ENCODE measurements at places on chromosomes 1 and 21.

- DNase-seq, result no peak
These were observed 21.3 kb downstream of the IFI16 start for GRCh38 chr1:159030877-159031447.

GRCh38 chr1:223153177-223154119 is 10.4 kb upstream of the TLR5 start:
- no peak for DNase-seq

DNA sequence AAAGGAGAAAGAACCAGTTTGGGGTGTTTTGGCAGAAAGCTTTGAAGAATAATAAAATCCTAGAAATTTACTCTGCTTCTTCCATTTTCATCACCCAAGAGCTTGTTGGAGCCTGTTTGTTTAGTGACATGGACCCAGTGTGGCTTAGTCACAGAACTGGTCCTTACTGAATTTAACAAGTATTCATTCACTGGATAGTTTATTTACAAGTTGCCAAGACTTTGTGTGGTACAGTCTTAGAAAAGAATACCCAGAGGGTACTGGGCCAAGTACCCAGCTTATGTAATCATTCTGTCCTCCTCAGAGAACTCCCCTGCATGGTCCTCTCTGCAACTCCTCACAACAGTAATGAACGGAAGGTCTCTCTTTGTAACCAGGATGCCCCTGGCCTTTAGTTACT is 16.4 kb downstream of the RAB4A start:
- DNase-seq, result no peak

- no peak for DNase-seq
These were observed 6.4 kb downstream of the RIPK4 start for GRCh38 chr21:41760411-41760810.

DNA sequence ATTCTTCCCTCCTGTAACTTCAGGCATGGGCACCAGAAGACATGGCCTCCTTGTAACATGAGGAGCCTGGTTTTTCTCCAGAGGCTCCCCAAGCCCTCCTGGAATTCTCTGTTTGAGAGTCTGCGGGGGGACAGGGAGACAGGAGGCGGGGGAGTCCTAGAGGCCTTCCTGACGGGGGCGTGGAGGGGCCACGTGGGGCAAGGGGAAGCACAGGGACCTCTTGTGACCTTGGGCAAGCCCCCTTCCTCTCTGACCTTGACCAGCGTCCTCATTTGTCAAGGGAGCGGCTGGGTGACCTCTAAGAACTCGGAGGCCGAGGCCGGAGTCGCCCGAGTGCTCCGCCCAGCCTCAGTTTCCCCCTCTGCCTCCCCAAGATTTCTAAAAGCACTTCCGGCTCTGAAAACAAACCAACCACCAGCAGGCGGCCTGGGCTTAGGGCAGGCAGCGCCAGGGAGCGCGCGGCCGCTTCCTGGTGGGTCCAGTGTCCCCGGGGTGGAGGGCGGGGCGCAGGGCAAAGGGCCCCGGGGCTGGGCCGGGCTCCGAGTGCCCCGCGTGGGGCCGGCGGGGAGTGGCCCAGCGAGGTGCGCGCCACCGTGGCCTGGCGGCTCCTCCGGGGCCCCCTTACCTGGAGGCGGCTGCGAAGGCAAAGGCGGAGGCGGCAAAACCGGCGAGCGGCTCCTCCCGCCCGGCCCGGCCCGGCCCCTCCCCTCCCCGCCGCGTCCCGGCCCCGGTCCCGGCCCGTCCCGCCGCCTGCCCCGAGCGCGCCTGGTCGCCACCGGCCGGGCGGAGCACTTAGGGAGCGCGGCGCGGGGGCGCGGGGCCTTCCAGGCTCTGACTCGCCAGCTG is at the start of gene TMCO4:
Gene TMCO4 (minus strand): TSS at position 687 of the 846 bp plus-strand sequence. CDS start 19,158 bp downstream, outside the sequence.
- DNase-seq, result peak; percentile 17

DNA sequence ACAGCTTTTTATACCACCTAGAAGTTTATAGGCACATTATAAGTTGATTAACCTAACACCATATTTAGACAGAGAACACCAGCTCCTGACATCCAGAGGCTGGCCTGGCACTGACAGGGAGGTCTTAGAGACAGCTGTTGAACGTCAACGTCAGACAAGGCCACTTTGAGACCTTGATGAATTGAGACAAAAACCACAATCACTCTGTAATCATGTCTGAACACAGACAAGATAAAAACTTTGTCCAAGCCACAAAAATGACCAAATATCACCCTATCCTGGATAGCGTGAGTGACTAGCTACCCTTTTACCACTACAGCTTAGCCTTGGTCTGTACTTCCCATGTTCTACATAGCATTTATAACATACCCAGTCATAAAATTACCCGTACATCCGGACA is 403.6 kb upstream of the CHRM3 start:
- DNase-seq, result no peak

DNA sequence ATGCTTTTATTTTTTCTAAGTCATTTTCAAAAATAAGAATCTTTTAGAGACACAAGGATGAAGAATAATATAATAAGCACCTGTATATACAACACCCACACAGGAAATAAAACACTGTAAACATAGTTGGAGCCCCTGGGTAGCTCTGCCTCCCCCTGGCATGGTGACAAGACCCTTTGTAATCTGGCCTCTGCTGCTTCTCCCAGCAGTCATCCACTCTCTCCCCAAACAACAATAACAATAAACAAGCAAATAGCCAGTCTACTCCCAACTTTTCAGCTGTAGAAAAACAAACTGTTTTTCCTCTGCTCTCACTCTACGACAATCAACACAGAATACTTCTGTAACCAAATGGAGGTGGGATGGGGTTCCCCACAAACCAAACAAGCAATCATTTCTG is 110.1 kb downstream of the CSMD2 start:
- DNase-seq, result no peak

GRCh38 chr1:232223183-232223708 is 406.7 kb downstream of the SIPA1L2 start:
- DNase-seq, result no peak

DNA sequence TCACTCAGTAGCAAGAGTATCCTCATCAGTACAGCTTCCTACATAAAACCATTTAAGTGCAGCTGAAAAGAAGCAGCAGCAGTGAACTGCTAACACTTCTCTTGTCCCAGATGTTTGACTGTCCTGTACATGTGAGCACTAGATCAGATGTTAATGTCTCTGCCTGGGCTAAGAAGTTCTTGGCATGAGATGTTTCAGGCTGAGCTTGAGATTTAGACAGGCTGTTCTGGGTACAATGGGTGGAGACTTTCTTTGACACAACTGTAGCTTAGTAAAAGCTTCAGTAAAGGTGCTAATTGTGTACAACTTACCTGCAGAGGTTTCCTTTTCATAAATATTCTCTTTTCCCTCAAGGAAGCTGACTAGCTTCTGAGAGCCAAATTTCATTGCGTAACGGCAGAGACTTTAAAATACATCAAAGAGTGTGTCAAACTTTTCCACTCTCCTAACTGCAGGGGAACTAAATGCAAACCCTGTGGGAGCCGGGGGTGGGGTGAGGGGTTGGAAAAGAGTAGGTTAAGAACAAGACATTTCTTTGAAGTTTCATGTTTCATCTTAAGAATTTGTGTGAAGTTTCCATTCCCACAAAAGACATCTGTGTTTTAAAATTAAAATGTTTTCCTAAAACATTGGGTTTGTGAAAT is 82.1 kb upstream of the CCDC190 start:
- no peak for DNase-seq

- no peak for DNase-seq
These were observed 379 bp downstream of the RER1 start for GRCh38 chr1:2391931-2392509.

DNA sequence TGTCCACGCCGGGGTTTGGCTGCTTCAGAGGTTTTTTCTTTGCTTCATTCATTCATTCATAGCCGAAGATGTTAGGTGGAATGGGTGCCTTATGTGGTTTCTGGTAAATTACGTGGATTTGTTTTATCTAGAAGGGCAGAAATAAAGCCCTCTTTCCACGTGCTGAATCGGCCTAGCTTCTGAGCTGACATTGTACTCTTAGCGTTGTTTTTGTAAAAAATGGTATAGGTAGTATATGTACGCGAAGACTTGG is 1.5 kb downstream of the GALNT2 start:
- DNase-seq, result no peak

- no peak for DNase-seq
These were observed 11.9 kb downstream of the PDE4B start for GRCh38 chr1:65804584-65804983.

DNA sequence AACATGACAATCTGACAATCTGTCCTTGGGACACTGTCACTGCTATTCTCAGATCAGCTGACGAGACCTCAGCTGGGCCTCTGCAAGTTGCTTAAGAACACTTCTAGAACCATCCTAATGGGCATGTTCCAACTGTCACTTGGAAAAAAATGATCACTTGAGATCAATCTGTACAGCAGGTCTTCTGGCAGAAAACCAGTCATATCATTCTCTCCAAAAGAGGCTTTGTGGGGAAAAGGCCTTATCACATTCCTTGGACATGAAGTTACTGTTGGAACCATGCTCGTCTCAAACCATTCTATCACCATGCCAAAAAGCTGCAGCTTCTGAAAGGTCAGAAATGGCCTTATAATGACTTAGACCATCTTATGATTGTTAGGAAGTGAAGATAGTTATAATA is 744.2 kb downstream of the USP25 start:
- DNase-seq, result no peak

- DNase-seq, result no peak
These were observed 128.2 kb downstream of the EIF4G3 start for GRCh38 chr1:21048462-21048861.

DNA sequence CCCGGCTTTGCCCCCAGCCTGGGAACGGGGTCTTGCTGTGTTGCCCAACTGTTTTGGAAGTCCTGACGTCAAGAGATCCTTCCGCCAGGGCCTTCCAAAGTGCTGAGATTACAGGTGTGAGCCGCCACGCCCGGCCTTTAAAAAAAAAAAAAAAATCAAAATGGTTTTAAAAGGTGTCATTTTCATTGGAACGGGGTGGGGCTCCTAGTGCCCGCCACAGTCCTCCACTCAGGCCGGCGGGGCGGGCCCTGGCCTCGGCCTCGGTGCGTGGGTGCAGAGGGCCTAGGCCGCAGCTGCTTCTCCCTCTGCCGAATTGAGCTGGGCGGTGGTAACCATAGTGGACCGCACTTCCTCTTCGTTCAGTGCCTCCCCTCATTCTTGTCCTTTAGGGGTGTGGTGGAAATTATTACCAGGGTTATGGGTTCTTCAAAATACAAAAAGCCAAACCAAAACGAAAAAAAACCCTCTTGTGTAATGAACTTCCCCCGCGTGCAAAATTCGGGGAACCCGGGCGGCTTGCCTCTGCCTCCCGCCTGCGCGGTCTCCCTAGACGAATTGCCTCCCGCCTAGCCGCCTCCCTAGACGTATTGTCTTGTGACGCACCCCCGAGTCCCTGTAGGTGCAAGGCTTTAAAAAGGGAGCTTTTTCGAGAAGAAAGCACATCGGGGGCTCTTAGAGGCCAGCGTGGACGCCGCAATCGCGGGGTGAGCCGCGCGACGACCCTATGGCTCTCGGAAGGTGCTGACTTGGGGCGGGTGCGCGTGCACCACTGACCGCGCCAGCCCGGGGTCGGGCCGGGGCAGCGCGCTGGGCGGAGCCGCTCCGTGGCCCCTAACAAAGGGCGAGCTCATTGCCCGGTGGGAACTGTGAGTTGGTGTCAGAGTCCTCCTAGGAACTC is 10.5 kb upstream of the SPEN start:
- DNase-seq, result no peak

DNA sequence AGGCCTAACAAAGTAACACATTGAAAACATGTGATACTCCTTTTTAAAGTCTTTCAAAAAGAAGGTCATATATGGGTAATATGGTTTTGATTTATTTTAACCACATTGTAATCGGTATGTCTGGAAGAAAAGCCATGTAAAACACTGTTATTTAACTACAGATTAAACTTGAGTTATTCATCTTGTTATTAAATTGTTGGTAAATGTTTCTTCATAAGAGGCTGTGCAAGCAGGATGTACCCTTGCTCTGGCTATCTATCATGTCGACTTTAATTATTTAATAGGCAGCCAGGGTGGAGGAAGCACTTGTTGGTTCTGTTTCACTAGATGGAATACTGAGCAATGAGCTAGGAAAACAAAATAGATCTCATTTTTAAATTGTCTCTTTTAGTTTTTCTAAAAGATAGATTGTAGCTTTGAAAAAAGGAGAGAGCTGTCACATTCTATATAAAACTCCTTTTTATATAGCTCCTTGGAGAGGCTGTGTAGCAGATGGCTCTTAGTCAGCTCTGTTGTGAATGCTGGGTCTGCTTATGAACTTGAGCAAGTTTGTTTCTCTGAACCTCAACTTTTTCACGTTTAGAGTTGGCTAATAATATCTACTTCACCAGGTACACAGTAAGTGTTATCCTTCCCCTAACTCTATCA is 39.5 kb downstream of the LRRC8B start:
- DNase-seq, result no peak

DNA sequence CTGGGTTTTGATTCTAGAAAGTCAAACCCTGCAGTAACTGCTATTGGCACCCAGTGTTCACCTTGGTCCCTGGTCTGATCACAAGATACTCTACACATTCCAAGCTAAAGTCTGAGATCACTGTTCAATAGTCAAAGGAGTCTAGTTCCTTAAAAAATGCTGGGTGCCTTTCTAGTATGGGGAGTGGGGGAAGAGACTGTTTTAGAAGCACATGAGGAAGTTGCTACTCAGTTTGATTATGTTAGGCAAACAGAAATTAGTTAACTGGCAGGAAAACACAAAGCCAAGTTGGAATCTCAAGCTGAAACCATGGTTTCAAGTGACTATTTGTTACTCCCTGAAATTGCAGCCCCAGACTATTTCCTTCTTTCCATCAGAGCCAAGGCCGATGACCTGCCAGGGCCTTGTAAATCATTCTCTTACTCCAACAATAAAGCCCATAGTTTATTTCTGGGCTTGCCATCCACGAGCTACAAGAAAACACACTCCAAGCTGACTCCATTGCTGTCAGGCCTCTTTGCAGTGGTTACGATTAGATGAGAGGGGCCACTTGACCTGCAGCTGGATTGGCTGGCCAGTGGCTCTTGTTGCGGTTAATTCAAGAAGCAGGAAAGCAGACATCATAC is 21.1 kb upstream of the VTCN1 start:
- no peak for DNase-seq

- DNase-seq, result no peak
These were observed at the start of gene SH2D1B for GRCh38 chr1:162412002-162412401. TSS of gene SH2D1B (minus strand) at chr1:162412136. CDS start at chr1:162412016, 120 bp downstream.

GRCh38 chr21:26544201-26544775 is 28.8 kb downstream of the CYYR1 start:
- no peak for DNase-seq

DNA sequence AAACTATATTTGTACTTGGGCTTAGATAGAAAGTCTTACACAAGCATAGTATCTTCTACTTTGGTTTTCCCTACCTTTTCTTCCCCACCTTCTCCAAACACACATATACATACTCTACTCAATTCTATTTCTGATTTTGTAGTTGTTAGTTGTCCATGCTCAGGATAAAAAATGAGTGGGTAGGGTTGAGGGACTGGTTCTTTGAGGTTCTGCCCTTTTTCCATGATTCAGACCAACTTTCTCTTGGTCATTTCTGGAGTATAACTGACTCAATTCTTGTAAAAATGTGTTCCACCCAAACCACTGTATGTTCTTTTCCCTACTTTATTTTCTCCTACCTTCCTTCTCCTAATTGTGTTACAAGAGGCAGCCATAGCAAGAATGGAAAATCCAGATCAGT is 3.3 kb downstream of the CFAP126 start:
- no peak for DNase-seq

Data from neural crest cell (in vitro differentiated cells).